ENCODE measurements at places on chromosomes 13 and 19. TPM values are rescaled to one million over a fixed set of nuclear protein-coding genes. Genes with fewer than 3 reads are reported as not detected.

Gene IFI30
- 46.6 TPM for total RNA-seq

Gene SYNE4
- total RNA-seq, result 6.9 TPM

Gene EDNRB
- total RNA-seq, result 6.8 TPM

Gene CARS2
- total RNA-seq, result 56.4 TPM

Gene SLC7A9
- not detected for total RNA-seq

Gene ZNF564
- total RNA-seq, result 13.9 TPM

All from mucosa of descending colon (tissue), 3 donors.